T-helper 17 cell (primary cell): ENCODE measurements at places on chromosomes 5 and 9.

DNA sequence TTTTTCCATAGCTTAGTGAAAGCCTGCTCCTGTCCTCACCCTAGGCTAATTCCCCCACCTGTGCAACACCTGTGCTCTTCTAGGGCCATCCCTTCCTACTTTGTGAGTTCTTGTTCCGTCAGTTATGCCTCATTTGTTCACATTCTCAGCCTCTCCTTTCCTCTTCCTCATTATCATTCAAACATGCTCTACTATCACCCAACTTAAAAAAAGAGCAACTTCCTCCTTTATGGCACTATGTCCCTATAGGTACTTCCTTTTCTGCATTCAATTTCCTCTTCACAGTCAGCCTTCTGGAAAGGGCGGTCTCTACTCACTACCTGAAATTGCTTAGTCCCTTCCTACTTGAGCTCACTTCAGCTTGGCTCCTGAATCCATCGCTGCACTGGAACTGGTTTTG is 111.8 kb upstream of the LHFPL2 start:
- no peak for DNase-seq
- no peaks in the 10 kb centered on the region for H3K4me1 ChIP-seq
- H3K36me3 ChIP-seq: peaks cover 4% of the 10 kb centered on the region
- H3K27me3 ChIP-seq: peaks cover 7% of the 10 kb centered on the region
- H3K27ac ChIP-seq: no peak overlapping the region

DNA sequence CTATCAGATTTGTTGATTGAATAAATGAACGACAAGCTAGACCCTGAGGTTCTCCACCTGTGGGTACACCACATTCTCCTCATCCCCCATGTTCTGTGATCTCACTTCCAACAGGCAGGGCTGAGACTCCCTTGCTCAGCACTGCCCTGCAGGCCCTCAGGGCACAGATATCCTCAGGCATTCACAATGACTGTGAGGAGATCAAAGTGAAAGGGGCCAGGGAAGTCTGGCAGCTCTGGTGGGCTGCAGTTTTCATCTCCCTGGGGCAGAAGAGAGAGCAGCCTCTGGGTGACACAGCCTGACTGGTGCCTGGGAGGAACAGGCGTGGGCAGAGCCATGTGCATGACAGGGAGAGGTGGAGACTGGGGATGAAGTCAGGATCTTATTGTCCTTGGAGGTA is 142.4 kb upstream of the C9orf72 start:
- no peaks in the 10 kb centered on the region for H3K4me1 ChIP-seq
- H3K36me3 ChIP-seq: no peaks in the 10 kb centered on the region
- DNase-seq: no peak
- peaks cover 40% of the 10 kb centered on the region for H3K27me3 ChIP-seq
- no peak overlapping the region for H3K27ac ChIP-seq

DNA sequence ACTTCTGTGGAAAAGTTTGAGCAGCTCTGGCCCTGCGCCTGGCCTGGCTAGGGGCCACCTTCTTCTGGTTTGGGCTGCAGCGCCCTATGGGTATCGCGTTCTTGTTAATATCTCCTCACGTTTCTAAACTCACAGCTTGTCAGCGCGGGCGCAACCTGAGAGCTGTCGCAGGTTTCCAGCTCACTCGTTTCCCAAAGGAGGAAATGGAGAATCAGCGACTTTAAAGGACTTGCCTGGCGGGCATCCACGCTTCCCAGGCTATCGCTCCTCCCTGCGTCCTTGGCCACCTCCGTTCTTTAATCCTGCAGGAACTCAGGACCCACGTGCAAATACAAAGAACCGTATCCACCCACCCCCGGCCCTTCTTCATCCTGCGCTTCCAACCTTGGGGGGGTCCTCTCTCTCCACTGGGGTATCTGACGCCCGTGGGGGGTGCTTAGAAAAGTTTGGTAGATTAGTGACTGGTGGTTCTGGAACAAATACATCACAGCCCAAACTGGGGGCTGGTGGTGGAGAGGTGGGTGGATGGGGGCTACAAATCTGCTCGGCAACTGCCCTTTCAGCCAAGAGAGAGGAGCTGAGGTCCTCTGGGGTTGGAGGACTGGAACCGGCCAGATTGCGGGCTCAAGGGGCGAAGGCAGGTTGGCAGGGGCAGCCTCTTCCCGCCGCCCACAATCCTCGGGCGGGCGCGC is 578 bp upstream of the PSAT1 start:
- H3K4me1 ChIP-seq: peaks cover 25% of the 10 kb centered on the region
- no peaks in the 10 kb centered on the region for H3K36me3 ChIP-seq
- H3K4me3 ChIP-seq: peak overlapping the region; percentile 93
- H3K27ac ChIP-seq: peak overlapping the region; percentile 79
- H3K27me3 ChIP-seq: no peaks in the 10 kb centered on the region

GRCh38 chr5:1404062-1404461 is 41.2 kb downstream of the SLC6A3 start:
- no peak overlapping the region for H3K4me3 ChIP-seq
- peak overlapping the region; percentile 14 for H3K27ac ChIP-seq
- DNase-seq: no peak
- no peaks in the 10 kb centered on the region for H3K4me1 ChIP-seq
- H3K36me3 ChIP-seq: no peaks in the 10 kb centered on the region

- H3K27ac ChIP-seq: no peak overlapping the region
- peak overlapping the region; percentile 45 for H3K4me3 ChIP-seq
- peaks cover 2% of the 10 kb centered on the region for H3K36me3 ChIP-seq
- no peak for DNase-seq
Measured at GRCh38 chr5:139903795-139904565, 108.4 kb downstream of the PSD2 start.

GRCh38 chr9:98966676-98967075 is 23.0 kb downstream of the COL15A1 start:
- peaks cover 30% of the 10 kb centered on the region for H3K27me3 ChIP-seq
- H3K27ac ChIP-seq: no peak overlapping the region
- H3K4me3 ChIP-seq: no peak overlapping the region

DNA sequence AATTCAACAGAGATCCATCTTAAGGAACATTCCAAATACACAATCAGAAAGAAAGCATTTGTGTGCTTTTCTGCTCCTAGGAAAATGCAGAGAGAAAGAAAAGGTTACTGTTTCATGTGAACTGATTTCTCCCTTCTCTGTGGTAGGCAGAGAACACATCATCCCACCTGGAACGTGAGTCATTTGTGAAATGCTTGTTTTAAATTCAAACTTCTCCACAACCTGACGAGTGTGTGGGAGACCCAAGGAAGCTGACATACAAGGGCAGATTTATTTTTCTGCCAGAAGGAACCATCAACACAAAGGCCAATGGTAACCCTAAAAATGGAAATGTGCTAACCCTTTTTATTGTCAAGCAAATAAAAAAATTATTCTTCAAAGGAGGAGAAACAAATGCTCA is 156.4 kb downstream of the EFNA5 start:
- no peaks in the 10 kb centered on the region for H3K4me1 ChIP-seq
- H3K27me3 ChIP-seq: peaks cover 4% of the 10 kb centered on the region
- H3K4me3 ChIP-seq: no peak overlapping the region
- no peaks in the 10 kb centered on the region for H3K36me3 ChIP-seq
- DNase-seq: no peak
- H3K27ac ChIP-seq: no peak overlapping the region

- H3K4me1 ChIP-seq: peaks cover 2% of the 10 kb centered on the region
- no peak overlapping the region for H3K27ac ChIP-seq
- no peak for DNase-seq
- no peak overlapping the region for H3K4me3 ChIP-seq
- peaks cover 19% of the 10 kb centered on the region for H3K27me3 ChIP-seq
- H3K36me3 ChIP-seq: no peaks in the 10 kb centered on the region
Measured at GRCh38 chr9:117718085-117718484, 13.9 kb downstream of the TLR4 start.

DNA sequence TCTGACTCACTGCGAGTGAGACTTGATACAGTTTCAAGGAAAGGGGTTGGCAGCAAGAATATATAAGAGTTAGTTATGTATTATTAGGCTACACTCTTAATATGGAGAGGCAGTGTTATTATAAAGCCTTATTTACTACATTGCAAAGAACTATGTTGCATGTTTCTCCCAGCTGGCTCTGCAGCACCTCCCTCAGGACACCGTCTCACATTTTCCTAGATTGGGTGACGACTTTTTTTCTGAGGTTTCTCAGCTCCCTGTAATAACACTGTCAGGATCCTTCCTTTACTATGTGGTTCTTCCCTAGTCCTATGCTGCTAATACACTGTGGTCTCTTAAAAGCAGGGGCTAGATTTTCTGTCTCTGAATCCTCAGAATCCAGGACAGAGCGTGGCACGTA is 153.7 kb downstream of the INSYN2B start:
- no peak overlapping the region for H3K4me3 ChIP-seq
- H3K27me3 ChIP-seq: no peaks in the 10 kb centered on the region
- peaks cover 17% of the 10 kb centered on the region for H3K4me1 ChIP-seq
- peak overlapping the region; percentile 54 for H3K27ac ChIP-seq

GRCh38 chr5:147346006-147346561 is 111.3 kb downstream of the STK32A start:
- no peaks in the 10 kb centered on the region for H3K36me3 ChIP-seq
- no peak overlapping the region for H3K4me3 ChIP-seq
- H3K27ac ChIP-seq: no peak overlapping the region
- H3K4me1 ChIP-seq: no peaks in the 10 kb centered on the region
- DNase-seq: no peak

GRCh38 chr9:34574571-34574970 is 15.0 kb downstream of the CNTFR start:
- DNase-seq: no peak
- peaks cover 23% of the 10 kb centered on the region for H3K4me1 ChIP-seq
- H3K4me3 ChIP-seq: no peak overlapping the region

DNA sequence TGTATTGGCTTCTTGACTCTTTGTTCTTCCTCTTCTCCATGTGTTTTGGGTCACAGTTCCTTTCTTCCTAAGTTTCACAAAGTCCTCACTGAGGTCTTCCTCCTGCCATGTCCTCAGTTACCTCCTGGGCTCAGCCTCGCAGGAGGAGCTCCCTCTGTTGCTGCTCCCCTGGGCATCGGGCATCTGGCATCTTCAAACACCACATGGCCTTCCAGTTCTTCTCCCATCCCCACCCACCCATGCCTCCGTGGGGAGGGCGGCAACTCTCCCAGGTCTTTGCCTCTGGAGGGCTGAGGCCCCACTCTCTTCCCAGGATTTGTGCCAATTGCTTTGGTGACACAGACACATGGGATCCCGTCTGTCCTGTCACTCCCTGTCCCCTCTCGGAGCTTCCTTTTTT is 22.8 kb downstream of the MRPL36 start:
- no peak overlapping the region for H3K4me3 ChIP-seq
- peaks cover 7% of the 10 kb centered on the region for H3K27me3 ChIP-seq
- H3K4me1 ChIP-seq: peaks cover 10% of the 10 kb centered on the region
- no peaks in the 10 kb centered on the region for H3K36me3 ChIP-seq
- no peak for DNase-seq

- no peak overlapping the region for H3K4me3 ChIP-seq
- H3K36me3 ChIP-seq: peaks cover 4% of the 10 kb centered on the region
- H3K27ac ChIP-seq: no peak overlapping the region
- no peak for DNase-seq
Measured at GRCh38 chr5:72185496-72186329, 78.4 kb downstream of the MAP1B start.

GRCh38 chr5:179738742-179739141 is 6.1 kb downstream of the MAML1 start:
- no peak for DNase-seq
- H3K4me3 ChIP-seq: peak overlapping the region; percentile 33
- peaks cover 8% of the 10 kb centered on the region for H3K36me3 ChIP-seq
- H3K27ac ChIP-seq: peak overlapping the region; percentile 72
- H3K4me1 ChIP-seq: peaks cover 44% of the 10 kb centered on the region
- H3K27me3 ChIP-seq: no peaks in the 10 kb centered on the region

- H3K27me3 ChIP-seq: peaks cover 45% of the 10 kb centered on the region
- no peak for DNase-seq
- no peak overlapping the region for H3K27ac ChIP-seq
- H3K4me1 ChIP-seq: peaks cover 4% of the 10 kb centered on the region
Measured at GRCh38 chr5:5572976-5573797, 150.7 kb downstream of the ICE1 start.

DNA sequence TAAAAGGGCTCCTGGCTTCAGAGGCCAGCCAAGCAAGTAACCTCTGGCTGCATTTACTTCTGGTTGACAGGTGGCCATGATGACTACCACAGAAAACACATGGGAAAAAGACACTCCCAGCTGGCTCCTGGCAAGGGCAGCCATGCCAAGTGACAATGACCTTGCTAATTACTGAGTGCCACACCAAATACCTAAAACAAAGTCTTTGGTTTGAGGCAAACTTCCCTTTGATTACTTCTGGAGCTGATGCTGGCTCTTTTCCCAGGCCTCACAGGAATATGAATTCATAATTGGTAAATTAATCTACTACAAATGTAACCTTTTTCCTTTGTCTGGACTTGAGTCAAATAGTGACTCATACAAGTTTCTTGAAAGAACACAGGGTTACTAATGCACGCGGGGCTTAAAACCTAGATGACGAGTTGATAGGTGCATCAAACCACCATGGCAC is 61.0 kb downstream of the LPAR1 start:
- H3K4me1 ChIP-seq: no peaks in the 10 kb centered on the region
- no peak overlapping the region for H3K4me3 ChIP-seq
- H3K36me3 ChIP-seq: no peaks in the 10 kb centered on the region
- no peak overlapping the region for H3K27ac ChIP-seq
- no peak for DNase-seq
